ENCODE measurements at places on chromosomes 2 and 18.

GRCh38 chr2:49490710-49491109 lies 336.4 kb upstream of the FSHR start:
- DNase-seq, result no peak

DNA sequence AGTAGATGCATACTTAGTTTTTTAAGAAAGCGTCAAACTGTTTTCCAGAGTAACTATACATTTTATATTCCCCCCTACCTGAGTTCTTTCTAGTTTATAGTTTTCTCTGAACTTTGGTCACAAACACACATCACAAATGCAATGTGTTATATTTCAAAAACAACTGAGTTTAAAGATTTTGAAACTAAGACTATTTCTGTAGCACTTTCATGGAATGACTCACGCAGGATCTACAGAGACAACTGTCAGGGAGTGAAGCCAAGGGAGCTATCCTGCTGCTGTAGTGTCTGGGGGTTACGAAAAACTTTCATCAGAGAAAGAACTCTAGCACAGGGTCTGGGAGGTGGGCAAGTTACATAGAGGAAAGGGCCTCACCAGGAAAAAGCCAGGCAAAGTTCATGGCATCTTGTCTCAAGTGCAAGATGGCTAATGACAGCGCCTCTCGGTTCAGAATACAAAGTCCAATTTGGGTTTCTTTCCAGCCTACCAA lies 66.8 kb downstream of the UXS1 start:
- no peak for DNase-seq

- DNase-seq, result no peak
Observed at GRCh38 chr2:48412443-48413250, 117.3 kb upstream of the STON1 start.

GRCh38 chr2:187698374-187699110 lies 144.3 kb upstream of the TFPI start:
- DNase-seq, result no peak

DNA sequence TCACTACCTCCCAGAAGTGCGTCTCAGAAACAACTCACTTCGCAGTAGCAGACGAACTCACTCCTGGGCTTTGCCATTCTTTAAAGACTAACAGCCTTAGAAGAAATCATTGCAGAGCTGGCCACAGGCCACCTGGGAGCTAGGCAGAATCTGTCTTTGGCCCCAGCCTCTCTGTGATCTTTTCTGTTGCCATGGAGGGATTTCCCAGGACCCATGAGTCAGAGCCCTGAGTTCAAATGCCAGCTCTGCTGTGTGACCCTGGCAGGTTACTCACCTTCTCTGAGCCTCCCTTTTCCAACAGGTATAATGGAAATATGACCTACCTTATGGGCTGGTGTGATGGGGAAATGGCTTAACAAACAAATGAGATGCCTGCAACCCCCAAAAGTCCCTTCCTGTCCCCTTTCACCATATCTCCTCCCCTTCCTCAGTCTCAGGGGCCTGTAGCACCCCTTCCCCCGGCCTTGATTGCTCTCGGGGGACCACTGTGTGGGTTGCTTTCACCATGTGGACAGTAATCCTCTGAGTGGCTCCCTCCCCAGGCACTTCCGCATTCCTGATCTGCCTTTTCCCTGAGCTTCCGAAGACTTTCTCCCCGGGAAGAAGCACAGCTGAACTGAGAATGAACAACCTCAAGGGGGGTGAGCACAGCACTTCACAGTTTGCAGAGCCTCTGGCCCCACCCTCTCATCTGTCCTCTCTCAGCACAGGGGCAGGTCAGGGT lies 34.0 kb upstream of the SLC66A3 start:
- no peak for DNase-seq

GRCh38 chr18:47253101-47253654 lies 1.7 kb upstream of the SKOR2 start:
- no peak for DNase-seq

DNA sequence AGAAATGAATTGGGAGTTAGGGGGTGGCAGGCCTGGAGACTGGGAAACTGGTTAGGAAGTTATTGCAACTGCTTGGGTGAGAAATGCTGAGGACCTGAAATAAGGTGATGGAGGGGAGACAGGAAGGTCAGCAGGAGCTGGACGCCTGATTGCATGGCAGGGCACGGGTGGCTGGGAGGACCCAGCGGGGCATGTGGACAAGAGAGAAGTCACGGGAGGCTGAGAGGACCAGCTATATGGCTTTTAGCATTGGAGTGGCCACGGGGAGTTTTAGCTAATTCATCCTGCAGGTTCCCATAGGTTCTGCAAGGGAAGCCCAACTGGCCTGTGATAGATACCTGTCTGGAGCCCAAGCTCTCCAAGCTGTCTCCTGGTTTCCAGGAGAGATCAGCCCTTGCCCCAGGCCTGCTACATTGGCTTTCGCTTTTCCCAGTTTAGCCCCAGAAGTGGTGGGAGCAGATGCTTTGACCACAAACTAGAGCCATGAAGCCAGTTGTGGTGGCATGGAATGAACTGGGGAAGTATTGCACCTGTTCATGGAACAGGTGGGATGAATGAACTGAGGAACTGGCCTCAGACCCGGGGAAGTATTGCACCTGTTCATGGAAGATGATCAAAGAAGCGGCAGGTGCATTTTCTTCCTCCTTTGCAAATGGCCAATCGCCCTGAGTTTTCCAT lies 93.6 kb upstream of the TAF1B start:
- no peak for DNase-seq

GRCh38 chr2:109125593-109126500 lies 3.2 kb upstream of the SH3RF3 start:
- no peak for DNase-seq

DNA sequence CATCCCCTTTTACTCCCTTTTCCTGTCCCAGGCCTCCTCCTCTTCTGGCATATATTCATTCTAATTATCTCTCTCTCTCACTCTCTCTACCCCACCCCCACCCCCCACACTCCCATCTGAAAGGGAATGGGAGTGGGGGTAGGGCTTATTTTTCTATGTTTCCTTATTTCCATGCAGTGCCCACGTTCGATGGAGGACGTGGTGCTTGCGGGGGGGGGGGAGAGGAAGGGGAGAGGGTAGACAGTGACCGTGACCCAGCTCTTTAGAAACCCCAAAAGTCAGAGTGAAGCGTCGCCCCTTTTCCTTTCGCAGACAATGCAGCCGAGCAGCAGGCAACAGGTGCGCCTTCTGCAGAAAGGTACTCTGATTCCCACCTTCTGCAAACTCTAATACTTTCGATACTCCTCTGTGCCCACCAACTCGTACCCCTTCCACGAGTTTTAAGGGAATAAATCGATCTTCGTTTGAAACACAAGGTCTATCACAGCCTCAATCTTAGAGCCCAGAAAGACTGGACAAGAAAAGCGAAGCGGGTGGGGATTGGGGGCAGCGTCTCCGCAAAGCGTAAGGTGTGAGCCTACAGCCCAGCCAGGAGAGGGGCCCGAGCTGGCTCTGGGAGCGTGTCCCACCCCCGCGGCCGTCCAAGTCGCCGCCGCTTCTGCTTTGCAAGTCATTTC lies 891 bp upstream of the NR4A2 start:
- DNase-seq, result no peak

- DNase-seq, result no peak
Observed at GRCh38 chr2:64414736-64415435, 39.1 kb upstream of the LGALSL start.

DNA sequence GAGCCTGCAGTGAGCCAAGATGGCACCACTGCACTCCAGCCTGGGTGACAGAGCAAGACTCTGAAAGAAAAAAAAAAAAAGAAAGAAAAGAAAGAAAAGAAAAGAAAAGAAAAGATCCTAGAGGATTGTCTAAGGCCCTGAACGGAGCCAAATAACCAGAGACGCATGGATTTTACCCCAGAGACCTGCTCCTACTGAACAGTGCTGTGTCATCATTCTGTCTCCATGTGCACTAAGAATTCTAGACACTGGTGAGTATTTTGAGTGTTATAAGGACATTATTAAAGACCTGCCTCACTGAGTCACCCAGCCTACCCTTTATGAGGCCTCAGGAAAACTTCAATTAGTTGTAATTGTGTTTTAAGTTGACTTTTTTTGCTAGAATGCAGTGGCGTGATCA lies 61.9 kb upstream of the RIOK3 start:
- DNase-seq, result no peak

- DNase-seq, result no peak
Observed at GRCh38 chr2:238882082-238882755, 34.3 kb downstream of the TWIST2 start.

GRCh38 chr2:157192445-157193423 lies 64.8 kb upstream of the GALNT5 start:
- DNase-seq, result no peak

DNA sequence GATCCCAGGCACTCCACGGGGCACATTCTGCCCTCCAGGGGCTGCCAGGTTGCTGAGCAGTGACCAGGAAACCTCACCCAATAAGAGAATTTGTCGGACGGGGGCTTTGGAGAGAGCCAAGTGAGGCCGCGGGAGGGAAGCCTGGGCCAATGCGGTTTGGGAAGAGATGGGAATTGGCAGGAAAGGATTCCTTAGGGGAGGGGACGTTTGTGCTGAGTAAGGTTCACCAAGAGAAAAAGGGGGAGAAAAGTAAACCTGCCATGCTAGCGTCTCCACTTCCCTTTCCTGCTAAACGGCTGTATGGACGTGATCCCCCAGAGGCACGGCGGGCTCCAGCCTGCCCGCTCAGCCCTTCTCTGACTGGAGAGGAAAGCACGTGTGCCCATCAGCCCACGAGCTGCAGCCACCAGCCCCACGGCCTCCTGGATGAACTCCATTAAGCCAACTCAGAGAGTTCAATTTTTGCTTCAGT lies 194.4 kb upstream of the ID2 start:
- DNase-seq, result no peak

- no peak for DNase-seq
Observed at GRCh38 chr18:44988821-44989587, 308.3 kb downstream of the SETBP1 start.

GRCh38 chr18:25144820-25145219 lies 207.1 kb downstream of the ZNF521 start:
- DNase-seq, result no peak

DNA sequence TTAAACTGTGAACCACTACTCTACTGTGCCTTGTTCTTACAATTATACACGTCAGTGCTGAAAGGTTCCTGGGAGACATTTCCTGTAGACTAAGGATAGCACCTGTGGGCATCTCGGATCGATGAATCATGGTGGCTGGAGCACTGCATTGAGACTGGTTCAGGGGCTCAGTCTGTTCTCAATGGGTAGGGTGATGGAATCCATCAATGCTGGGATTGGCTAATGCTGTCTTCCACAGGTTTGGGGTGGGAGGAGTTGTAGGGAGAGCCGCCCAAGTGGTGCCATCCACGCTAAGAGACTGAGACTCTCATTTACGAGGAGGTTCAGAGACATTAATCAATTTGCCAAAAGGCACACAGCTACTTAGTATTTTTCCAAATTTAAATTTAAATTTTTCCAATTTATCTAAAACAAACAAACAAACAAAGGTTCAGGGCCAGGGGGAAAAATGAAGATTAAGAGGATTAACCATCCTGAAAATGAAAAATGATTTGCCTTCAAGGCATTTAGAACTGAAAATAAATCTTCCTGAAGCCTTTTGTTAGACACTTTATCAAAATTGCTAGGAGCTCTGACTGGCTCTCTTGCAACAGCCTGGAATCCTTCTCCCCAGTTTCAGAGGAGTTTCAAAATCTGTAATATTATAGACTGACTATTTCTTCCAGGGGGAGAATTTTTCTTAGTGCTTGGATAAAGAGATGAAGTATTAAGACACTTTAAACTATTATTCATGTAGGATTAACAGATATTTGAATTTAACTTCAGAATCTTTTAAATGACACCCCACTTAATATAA lies 359.2 kb downstream of the TGIF1 start:
- DNase-seq, result no peak

DNA sequence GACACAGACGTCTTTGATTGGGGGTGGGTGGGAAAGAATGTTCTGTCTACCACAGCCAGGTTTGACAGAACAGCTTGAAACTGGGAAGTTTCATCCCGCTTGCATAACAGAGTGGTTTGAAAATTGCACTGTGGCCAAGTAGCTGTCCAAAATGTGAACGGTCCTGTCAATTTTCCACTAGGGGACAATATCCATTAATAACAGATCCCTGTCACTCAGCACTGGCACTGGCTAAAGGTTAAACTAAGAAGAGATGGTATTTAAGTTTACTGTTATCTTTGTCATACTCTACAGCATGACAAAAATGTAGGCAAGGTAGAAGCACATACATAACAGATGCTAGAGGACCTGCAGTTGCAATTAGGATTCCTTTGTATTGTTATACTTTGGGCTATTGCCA lies 55.6 kb upstream of the ACMSD start:
- DNase-seq, result no peak

DNA sequence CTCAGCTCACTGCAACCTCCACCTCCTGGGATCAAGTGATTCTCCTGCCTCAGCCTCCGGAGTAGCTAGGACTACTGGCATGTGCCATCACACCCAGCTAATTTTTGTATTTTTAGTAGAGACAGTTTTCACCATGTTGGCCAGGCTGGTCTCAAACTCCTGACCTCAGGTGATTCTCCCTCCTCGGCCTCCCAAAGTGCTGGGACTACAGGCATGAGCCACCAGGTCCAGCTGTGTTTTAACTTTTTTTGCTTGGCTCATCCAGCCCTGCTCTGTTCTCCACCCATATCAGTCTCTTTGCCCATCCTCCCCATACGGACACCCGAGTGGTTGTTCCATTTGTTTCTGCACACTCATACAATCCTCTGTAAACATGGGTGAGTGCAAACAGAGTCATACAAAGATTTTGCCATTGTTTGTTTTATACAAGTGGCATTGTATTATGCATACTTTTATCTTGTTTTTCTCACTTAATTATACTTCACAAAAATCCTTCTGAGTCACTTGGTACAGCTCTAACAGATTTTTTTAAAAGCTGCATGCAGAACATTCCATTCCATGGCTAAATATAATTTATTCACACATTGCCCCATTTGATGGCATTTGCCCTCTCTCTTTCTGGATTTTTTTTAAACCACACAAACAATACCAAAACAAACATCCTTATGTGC lies 5.3 kb downstream of the APOB start:
- no peak for DNase-seq

DNA sequence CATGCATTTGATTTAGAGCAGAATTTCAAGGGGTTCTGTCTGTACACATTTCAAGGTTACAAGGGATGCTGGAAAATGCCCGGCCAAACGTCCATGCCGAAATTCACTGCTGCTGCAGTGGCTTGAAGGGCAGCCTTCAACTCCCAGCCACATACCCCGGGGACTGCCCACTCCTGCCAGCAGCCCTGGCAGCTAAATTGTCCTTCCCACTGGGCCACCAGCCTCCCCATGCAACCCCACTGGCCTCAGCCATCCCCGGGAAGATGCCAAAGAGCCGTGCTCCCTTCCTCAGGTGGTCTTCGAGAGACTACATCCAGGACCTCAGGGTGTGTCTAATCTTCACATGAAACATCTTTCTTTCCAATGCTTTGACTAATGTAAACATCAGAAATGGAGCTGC lies 478.7 kb upstream of the MYT1L start:
- DNase-seq, result no peak

DNA sequence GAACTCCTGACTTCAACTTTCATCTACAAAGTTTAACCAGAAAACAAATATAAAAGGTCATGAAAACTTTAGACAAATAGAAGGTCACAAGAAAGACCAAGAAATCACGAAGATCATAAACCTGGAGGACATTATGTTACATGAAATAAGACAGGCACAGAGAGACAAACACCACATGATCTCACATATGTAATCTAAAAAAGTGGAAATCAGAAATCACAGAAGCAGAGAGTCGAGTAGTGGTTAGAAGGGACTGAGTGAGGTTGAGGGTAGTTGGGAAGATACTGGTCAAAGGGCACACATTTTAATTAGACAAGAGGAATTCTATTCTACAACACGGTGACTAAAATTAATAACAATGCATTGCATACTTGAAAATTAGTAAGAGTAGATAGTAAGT lies 1.4 kb downstream of the GCFC2 start:
- no peak for DNase-seq

GRCh38 chr2:68027959-68028358 lies 34.8 kb downstream of the C1D start:
- no peak for DNase-seq
